H1 (cell line): ENCODE measurements at places on chromosomes 5 and 9. TPM values are rescaled to one million over a fixed set of nuclear protein-coding genes. Genes with fewer than 3 reads are reported as not detected.

- no peaks in the 10 kb centered on the region for H3K4me1 ChIP-seq
- no peak overlapping the region for H3K27ac ChIP-seq
- no peaks in the 10 kb centered on the region for H3K36me3 ChIP-seq
- no peak overlapping the region for H3K4me3 ChIP-seq
These were observed 92.4 kb upstream of the NFIL3 start for GRCh38 chr9:91516081-91516480.

DNA sequence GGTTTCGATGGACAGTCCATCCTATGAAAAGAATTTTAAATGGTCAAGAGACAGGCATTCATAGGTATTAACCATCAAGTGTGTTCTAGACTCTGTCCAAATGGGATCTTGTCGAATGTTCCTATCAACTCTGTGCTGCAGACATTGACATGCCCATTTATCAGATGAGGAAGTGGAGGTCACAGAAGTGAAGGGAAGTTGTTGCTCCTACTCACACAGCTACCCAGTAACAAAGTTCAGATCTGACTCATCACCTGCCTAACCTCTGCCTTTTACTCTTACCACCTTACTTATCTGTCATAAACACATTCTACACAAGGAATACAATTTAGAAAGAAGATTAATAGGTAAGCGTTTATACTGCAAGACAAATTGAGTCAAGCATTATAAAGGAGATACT is 426.2 kb upstream of the BRINP1 start:
- H3K4me1 ChIP-seq = no peaks in the 10 kb centered on the region
- H3K36me3 ChIP-seq = no peaks in the 10 kb centered on the region
- no peak overlapping the region for H3K27ac ChIP-seq
- H3K4me3 ChIP-seq = no peak overlapping the region
- no peak for DNase-seq

DNA sequence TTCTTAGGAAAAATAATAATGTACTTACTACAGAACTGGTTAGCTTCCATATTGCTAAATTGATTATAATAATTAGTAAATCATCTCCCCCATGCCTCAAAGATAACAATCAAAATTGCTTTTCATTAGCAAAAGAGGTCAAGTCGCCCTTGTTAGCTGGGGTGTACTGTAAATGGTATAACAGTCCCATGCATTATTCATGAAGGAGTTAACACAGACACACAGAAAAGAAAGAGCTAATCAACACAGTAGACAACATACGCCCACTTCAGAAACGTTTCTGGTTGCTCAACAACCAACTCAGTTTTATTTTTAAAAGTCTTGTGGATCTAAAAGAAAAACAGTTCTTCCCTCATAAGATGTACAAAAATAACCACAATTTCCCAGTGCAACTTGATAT is 100.2 kb downstream of the MPDZ start:
- no peak overlapping the region for H3K4me3 ChIP-seq
- H3K4me1 ChIP-seq = no peaks in the 10 kb centered on the region
- DNase-seq = no peak
- H3K27me3 ChIP-seq = no peaks in the 10 kb centered on the region
- H3K36me3 ChIP-seq = peaks cover 24% of the 10 kb centered on the region; the same call in 1 of the 2 replicates

The CKMT2 gene
- total RNA-seq = 1.2 and 2.4 TPM in 2 replicates

DNA sequence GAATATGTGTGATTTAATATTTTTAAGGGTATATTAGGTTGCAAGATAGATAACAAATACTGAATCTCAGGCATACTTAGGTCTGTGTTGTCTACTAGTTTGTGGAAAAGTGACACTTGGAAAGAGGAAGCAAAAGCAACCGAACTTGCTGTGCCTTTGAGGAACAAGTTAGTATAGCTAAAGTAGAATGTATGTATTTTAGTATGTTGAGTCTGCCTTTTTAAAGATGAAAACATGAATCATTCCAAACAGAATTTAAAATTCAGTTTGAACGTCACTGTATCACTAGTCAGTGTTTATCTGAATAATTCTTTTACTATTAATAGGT is 12.9 kb downstream of the TLE4 start:
- no peaks in the 10 kb centered on the region for H3K27me3 ChIP-seq
- DNase-seq = no peak
- no peaks in the 10 kb centered on the region for H3K36me3 ChIP-seq
- no peak overlapping the region for H3K4me3 ChIP-seq
- peaks cover 11% of the 10 kb centered on the region for H3K4me1 ChIP-seq

DNA sequence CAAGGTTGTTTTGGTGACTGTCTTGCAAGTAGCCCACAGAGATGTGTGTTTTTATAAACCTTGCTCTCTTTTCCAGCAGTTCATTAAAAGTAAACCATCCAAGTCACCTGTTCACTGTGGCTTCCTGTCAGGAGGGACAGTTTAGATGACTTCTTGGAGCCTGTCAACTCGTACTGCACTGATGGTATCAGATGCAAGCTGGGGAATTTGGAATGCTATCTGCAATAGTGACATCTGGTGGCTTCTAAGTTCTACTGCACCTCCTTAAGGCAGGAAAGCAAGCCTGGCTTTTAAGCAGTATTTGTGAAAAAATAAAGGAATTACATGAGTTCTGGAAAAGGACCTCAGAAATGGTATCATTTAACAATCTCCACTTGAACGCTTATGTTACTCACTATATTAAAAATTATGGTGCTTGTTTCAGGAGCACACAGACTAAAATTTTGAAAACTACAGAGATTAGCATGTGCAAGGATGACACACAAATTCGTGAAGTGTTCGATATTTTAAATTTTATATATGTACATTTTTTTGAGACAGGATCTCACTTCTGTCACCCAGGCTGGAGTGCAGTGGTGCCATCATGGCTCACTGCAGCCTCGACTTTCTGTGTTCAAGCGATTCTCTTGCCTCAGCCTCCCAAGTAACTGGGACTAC is 164.0 kb downstream of the TTC39B start:
- H3K4me3 ChIP-seq = no peak overlapping the region
- no peaks in the 10 kb centered on the region for H3K27me3 ChIP-seq
- H3K36me3 ChIP-seq = no peaks in the 10 kb centered on the region
- peaks cover 6% of the 10 kb centered on the region; the same call in 1 of the 2 replicates for H3K4me1 ChIP-seq
- no peak overlapping the region for H3K27ac ChIP-seq

GRCh38 chr5:62496876-62497275 is 81.7 kb upstream of the LRRC70 start:
- H3K27me3 ChIP-seq = no peaks in the 10 kb centered on the region
- H3K4me3 ChIP-seq = no peak overlapping the region
- H3K27ac ChIP-seq = no peak overlapping the region
- 0 out of 2 replicates have a peak, but pooled peaks cover 2% of the 10 kb centered on the region for H3K36me3 ChIP-seq
- H3K4me1 ChIP-seq = no peaks in the 10 kb centered on the region

The PBX3 gene
- 44.3 and 45.1 TPM in 2 replicates for total RNA-seq

DNA sequence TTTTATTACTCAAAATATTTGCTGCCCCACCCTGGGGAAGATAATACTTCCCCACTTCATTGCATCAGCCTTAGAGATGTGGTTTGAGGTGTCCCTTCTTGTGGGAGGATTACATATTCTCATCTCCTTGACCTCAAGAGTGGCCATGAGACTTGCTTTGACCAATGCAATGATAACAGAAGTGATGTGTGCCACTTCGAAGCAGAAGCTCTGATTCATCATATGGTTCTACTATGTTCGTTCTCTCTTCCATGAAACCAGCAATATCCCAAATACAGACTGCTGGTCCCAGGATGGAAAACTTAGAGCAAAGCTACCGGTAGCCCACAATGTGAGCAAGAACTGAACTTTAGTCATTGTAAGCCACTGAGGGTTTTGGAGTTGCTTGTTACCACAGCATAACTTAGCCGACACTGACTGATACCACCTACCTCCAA is 92.0 kb downstream of the THBS4 start:
- no peaks in the 10 kb centered on the region; the same call in 1 of the 2 replicates for H3K36me3 ChIP-seq
- H3K27ac ChIP-seq = no peak overlapping the region

The PTPN3 gene
- 3.7 TPM in 2 replicates for total RNA-seq

The CDKN2B gene
- 0.31 and 0.88 TPM in 2 replicates for total RNA-seq

The KCNV2 gene
- not detected in 2 replicates for total RNA-seq

The DBH gene
- total RNA-seq = 0.29 TPM in 1 of 2 replicates, not detected in the other

DNA sequence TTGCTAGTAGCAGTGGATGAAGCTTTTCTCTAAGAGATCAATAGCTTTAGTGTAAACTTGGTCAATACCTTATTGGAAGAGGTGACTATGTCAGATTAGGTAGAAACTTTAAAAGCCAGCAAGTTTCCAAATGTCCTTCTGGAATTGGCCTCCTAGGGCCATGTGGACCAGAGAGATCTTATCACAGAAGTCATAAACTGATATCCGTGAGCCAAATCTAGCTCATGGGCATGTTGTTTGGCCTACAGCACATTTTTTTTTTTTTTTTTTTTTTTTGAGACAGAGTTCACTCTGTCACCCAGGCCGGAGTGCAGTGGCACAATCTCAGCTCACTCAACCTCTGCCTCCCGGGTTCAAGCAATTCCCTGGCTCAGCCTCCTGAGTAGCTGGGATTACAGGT is 157.5 kb upstream of the CCDC152 start:
- no peaks in the 10 kb centered on the region for H3K4me1 ChIP-seq
- no peak overlapping the region for H3K27ac ChIP-seq
- DNase-seq = no peak
- no peaks in the 10 kb centered on the region for H3K36me3 ChIP-seq
- H3K4me3 ChIP-seq = no peak overlapping the region

The ENHO gene
- 12.2 and 14.1 TPM in 2 replicates for total RNA-seq

The DNAJC21 gene
- total RNA-seq = 47.5 and 51.2 TPM in 2 replicates

DNA sequence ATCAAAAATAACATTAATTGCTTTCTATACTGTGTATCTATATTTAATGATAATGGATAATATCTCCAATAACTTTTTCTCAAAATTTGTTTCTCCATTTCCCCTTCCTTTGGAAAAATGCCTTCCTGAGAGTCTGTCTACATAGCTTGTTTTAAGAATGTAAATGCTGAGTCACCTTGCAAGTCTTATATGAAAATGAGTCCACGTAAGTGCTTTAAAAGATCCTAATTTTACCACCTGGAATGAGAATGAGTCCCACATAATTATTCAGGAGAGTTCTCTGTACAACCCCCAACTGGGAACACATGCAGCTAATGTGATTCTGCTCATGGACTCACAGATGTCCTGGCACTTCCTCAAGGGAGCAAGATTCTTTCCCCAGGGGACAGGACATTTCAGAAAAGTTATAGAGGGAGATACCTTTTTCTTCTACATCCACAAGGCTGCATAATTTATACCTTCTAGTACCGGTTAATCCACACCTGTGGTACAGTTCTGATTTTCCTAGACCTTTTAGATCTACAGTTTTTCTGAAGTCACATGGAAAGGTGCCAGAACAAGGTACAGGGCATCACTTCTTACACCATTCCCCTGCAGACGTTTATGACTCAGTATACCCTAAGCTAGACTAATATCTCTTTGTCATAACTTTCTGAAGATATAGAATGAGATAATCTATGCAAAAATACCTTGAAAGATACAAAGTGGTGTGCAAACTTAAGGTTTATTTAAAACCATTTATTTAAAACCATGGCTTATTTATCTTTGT is 314.1 kb downstream of the CETN3 start:
- H3K4me1 ChIP-seq = no peaks in the 10 kb centered on the region
- no peaks in the 10 kb centered on the region for H3K36me3 ChIP-seq
- no peaks in the 10 kb centered on the region for H3K27me3 ChIP-seq
- no peak overlapping the region for H3K4me3 ChIP-seq
- DNase-seq = no peak

The SAPCD2 gene
- 30.3 and 32.1 TPM in 2 replicates for total RNA-seq

GRCh38 chr9:33170464-33171415 is 3.6 kb upstream of the B4GALT1 start:
- no peak overlapping the region for H3K27ac ChIP-seq
- H3K4me3 ChIP-seq = no peak overlapping the region
- DNase-seq = no peak
- H3K36me3 ChIP-seq = no peaks in the 10 kb centered on the region
- peaks cover 3% of the 10 kb centered on the region; the same call in 1 of the 2 replicates for H3K4me1 ChIP-seq

The SRA1 gene
- total RNA-seq = 34.3 and 39.4 TPM in 2 replicates

DNA sequence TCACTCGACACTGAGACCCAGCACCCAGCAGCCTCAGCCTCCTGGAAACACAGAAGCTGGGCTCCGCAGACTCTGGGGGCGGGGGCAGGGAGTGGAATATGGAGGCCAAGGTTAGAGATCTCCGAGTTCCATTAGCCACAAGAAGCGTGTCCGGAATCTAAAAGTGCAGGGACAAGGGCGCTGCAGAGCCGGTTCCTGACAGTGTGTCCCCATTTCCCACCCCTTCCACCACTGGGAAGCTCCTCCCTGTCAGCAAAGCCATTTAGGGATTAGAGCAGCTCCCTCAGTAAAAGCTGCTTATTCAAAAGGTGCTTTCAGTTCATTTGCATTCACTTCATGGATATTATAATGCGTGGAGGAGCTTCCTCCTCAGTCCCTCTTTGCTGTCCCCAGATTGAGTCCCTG is 74.1 kb upstream of the HSPA9 start:
- H3K4me3 ChIP-seq = no peak overlapping the region
- no peaks in the 10 kb centered on the region for H3K27me3 ChIP-seq
- no peak for DNase-seq

- no peak overlapping the region for H3K27ac ChIP-seq
- H3K36me3 ChIP-seq = no peaks in the 10 kb centered on the region
- no peak overlapping the region for H3K4me3 ChIP-seq
- no peak for DNase-seq
- no peaks in the 10 kb centered on the region for H3K27me3 ChIP-seq
These were observed 135.6 kb downstream of the DOCK2 start for GRCh38 chr5:169772688-169773087.

DNA sequence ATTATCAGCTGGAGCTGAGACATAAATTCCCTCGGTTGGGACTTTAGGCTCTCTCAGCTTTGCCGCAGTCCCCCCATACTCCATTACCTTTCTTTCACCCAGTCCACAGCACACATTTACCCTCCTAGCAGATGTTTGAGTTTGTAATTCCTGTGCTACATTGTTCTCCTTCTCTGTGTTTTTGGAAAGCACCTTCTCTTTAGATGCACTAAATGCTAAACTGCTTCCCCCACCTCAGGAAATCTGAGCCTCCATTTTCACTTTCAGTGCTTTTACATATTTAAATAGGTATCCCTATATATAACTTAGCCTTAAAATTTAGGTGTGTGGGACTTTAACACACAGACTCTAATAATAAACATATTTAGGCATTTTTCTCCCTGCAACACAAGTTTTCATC is 356.9 kb downstream of the NFIB start:
- peaks cover 2% of the 10 kb centered on the region for H3K4me1 ChIP-seq
- H3K36me3 ChIP-seq = no peaks in the 10 kb centered on the region
- DNase-seq = no peak

The LHX6 gene
- total RNA-seq = 1.2 and 1.9 TPM in 2 replicates

GRCh38 chr5:36301858-36302603 is at the start of gene RANBP3L:
TSS of gene RANBP3L (minus strand) at chr5:36301902. CDS start at chr5:36301416, 486 bp downstream.
- no peak within 1 kb of the TSS for H3K27ac ChIP-seq
- no peaks in the 10 kb centered on the region for H3K4me1 ChIP-seq
- no peaks in the 10 kb centered on the region for H3K27me3 ChIP-seq
- no peak for DNase-seq

DNA sequence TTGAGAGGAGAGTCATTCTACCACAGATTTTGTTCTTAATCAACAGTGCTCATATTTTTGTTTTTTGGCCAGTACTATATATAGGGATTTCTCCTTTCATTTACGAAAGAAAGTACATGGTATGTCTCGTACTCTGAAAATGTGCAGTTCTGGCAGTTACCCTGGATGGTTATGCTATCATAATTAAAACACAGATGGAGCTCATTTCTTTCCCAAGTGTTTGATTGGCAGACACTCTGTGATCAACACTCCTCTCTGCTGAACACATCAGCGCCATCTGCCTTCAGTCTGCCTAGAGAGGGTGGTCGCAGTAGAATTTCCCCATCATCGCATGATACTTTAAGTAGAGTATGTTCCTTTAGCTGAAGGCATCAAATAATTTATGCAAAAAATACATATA is 64.5 kb downstream of the PAM start:
- no peak for DNase-seq
- no peak overlapping the region for H3K4me3 ChIP-seq
- H3K27me3 ChIP-seq = no peaks in the 10 kb centered on the region
- no peak overlapping the region for H3K27ac ChIP-seq
